ENCODE measurements at places on chromosomes 3 and 15.
A peak's percentile ranks its signal among the peaks of the same experiment; 100 is the strongest.

GRCh38 chr3:134839422-134839821 lies 44.4 kb downstream of the EPHB1 start:
- no peak for DNase-seq

DNA sequence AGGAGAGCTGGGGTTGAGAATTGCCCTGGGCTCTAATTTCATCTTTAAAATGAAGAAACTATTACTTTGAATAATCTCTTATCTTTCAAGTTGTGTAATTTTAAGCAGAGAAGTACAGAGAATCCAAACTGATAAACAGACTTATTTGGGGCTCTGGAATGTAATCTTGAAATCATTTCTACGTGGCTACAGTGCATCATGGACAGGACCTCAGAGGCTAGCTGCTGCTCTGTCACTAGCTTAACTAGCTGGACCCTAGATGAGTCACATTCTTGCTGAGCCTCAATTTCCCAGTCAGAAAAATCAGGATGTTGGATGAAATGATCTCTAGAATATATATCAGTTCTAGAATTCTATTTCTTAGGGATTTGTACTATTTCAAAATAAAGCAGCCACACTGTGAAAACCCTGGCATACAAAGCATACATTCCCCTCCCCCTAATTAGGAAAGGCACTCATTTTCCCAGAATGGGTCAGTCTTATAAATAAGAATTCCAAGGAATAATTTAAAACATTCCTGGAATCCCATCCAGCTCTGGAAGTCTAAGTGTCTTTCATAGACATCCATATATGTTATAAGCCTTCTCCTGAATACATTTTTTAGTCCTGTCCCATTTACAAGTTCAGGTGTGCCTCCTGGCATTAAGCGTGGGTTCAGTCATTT lies 47.2 kb downstream of the RASGRP1 start:
- no peak for DNase-seq

DNA sequence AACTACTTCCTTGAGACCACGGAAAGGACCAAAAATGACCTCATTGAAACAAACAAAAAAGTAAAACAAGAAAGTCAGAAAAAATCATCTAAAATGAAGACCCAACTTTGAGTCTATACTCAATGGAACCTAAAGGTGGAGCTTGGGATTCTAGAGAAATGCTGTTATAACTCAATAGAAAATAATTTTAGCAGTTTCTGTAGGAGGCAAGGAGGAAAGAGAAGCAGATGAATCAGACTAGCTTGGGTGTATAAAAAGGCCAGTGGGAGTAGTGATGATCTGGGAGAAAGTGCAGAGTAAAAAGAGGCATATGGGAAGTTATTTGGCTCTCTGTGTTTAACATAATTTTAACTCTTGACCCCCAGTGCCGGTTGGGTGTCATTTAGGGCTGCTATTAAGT lies 94.4 kb downstream of the TMCO5A start:
- no peak for DNase-seq

- no peak for DNase-seq
These were observed 179.0 kb downstream of the P3H2 start for GRCh38 chr3:189941679-189942078.

DNA sequence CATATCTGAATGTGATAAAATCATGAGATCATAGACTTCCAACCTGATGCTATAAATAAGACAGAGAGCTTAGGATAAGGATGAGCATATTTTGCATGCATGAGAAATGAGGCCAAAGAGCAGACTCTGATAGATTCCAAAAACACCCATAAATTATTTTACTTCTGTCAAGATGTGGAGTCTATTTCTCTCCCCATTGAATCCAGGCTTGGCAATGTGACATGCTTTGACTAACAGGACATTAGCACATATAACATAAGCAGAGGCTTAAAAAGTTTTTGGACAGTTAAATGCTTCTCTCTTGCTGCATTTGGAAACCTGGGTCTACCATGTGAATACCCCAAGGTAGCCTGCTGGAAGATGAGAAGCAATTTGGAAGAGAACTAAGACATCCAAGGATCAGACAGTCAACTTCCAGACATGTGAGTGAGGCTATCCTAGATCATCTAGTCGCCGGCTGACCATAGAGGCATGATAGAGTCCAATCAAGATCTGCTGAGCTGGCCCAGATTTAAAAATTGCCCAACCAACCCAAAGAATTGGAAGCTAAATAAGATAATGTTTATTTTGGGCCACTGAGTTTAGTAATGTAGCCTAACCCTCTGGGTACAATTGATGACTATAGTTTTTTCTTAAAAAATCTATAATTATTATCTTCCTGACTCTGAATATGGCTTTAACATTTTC lies 30.3 kb downstream of the MYLK start:
- no peak for DNase-seq

GRCh38 chr3:62607287-62608029 lies 234.1 kb upstream of the FEZF2 start:
- DNase-seq, result no peak

DNA sequence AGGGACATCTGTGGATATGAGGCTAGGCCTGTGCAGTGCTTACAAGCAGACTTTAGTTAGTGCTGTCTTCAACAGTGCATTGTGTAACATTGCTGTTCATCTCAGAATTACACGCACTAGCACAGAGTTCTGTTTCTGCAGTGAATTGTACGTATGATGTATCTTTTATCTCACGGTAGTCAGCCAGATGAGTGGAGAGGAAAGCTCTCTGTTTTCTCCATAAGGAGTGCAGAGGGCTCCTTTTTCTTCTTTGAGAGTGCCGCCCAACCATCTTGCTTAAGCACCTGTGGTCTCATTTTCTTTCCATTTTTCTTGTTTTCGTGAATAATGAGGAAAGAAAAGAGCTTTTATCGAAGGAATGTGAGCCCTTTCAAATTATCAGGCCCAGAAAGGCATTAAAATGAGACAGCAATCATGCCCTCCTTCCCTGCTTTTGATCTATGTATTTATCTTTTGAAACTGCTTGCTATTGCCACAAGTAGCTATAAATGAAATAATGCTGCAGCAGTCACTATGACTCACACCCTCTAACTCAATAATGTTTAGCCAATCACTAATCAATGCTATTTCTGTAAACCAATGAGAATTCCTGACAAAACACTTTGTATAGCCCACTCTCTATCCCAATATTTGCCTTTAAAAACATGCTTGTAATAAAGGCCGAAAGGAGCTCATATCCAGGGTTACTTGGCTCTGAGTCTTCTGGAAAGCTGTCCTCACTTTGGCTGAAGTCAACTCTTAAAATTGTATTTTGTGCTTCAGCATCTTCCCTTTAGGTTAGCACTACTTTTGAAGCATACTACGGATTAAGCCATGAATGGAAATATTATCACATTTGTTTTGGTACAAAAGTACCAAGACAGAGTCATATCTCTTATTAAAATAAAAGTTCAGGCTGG lies 226.0 kb upstream of the P2RY1 start:
- DNase-seq, result no peak

- DNase-seq, result no peak
These were observed 74.1 kb upstream of the CHRM5 start for GRCh38 chr15:33894193-33894592.

DNA sequence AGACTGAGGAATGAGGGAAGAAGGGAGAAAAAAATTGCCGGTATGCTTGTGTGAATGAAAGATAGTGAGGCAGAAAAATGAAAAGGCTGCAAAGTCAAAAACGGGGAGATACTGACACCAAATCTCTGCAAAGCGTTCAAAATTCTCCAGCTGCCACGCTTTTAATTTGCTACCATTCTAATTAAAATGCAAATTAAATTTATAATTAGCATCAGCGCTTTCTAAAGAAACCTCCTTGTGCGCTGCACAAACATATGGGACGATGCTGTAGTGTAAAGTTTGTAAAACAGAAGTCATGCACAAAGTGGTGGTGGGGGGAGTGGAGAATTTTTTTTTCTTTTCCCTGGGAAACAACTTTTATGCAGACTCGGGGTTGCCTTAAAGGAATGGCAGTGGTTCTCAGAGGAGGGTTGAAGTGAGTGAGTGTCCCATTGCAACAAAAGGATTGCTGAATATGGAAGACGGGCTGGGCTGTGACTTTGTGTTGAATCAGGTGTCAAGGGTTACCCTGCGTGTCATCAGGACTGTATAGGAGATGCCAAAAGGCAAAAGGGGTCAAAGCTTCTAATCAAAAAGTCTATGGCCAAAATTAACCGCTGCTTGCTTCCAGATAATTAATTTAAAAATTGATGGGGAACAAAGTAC lies 472.2 kb downstream of the NR2F2 start:
- DNase-seq, result no peak

GRCh38 chr3:165347526-165347925 lies 151.3 kb upstream of the SLITRK3 start:
- DNase-seq, result no peak

DNA sequence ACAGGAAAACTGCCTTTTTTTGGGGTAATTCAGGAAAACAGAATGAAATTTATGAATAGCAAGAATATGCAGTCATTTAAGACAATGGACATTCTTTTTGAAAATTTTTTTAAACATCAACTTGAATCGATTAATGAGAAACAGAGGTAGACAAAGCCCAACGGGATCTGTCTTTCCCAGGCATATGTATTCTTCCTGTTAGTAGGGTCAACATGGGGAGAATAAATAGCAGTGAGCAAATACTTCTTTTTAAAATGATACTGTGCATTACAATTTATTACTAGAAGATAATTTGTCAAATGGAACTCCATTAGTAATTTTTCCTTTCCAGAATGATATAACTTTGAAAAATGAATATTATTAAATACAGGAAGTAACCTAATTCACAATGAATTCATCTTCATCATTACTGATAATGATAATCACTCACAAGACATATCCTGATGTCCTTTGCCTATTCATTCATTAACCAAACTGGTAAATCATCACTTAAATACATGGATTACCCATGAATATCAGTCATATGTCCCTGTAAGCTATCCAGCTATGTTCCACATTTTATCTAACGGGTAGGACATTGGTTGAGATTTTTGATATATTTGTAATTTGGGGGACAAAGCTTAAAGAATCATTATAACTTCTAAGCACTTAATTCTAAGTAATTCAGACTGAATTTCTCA lies 209.2 kb upstream of the CDIN1 start:
- no peak for DNase-seq

- DNase-seq, result peak; percentile 22
These were observed 3.5 kb downstream of the PFN2 start for GRCh38 chr3:149967086-149967685.

DNA sequence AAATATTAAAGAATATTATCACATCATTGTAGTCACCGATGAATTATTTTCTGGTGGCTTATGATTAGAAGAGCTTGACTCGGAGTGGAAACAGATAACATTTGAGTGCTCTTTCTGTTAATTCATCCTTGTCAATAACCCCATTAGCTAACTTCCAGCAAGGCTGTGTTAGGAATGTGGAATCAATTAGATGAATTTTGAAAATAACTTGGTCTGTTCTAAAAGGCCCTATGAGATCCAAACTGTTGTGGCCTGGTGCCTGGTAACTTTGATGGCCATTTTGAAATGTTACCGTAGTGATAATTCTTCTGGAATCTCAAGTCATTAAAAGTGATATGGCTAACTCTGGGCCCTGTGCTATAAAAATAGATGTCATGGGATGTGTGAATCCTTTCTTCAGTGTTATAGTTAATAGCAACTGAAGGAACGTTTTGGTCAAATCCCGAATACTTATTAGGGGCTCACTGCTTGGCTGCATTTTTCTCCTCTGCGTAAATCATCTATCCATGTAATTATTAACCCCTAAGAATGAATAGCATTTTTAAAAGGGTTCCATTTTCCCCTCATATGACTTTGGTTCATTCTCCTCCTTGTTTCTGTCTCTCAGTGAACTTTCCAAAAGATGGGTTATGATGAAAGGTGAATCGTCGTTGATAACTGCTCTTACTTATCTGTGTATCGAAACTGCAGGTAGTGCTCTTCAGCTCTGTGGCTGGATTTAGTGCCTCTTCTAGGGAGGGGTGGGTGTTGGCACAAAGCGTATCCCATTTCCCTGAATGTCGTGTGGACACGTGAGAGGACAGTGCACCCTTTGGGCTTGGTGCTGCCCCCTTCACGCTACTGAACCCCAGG lies 82.7 kb downstream of the IGF1R start:
- no peak for DNase-seq

- DNase-seq, result no peak
These were observed 127.0 kb downstream of the TFDP2 start for GRCh38 chr3:142022381-142022780.

DNA sequence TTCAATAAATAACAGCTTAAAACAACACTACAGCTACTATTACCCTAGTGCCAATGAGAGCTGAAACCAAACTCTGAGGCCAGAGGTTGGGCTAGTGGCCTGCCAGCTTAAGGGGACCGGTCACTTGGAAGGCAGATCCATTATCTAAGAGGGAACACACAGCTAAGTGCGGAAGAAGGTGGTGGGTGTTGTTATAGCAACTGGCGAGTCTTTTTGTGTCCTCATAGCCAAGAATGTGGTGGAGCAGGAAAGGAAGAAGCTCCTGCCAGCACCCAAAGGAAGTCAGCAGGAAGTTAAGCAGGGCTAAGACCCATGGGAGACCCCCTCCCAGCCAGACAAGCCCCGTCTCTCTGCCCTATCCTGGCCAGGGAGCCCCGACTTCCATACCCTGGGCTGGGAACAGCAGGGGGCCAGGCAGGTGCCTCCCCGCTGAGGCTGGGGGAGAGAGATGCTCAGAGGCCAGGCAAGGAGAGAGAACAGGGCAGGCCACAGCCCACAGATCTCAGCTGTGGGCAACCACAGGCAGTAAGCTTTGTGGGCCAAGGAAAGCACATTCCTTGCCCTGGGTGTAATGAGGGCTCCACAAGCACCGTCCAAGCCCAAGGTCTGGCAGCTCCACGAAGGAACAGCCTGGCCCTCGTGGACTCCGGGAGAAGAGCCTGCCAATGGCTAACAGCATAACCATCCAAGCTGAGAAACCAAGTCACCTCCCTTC lies 34.0 kb upstream of the HRH1 start:
- no peak for DNase-seq

DNA sequence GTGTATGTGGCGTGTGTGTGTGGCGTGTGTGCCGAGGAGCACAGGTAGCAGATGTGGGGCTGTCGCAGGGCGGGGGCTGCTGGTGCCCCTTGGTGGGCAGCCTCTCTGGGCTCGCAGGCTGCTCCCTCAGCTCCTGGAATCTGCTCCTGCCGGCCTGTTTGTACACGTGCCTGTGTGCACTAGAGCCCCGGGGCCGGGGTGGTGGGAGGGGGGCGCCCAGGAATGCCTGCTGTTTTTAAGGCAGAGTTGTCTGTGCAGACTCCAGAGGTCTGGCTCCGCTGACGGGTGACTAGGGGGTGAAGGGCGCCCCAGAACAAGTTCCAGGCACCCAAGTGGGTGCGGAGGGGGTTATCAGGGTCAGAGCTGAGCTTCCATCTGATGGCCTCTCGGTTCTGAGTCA lies 112.2 kb downstream of the FBLN2 start:
- no peak for DNase-seq

- DNase-seq, result peak; percentile 15
These were observed 24.0 kb downstream of the STX19 start for GRCh38 chr3:94004301-94004910.

- no peak for DNase-seq
These were observed 34.8 kb upstream of the RPL32 start for GRCh38 chr3:12875857-12876836.
